ENCODE measurements at places on chromosomes 2 and 18.

GRCh38 chr2:239917125-239917956, 107.8 kb downstream of the NDUFA10 start:
- no peak for DNase-seq

GRCh38 chr18:13011719-13012118, 20.6 kb downstream of the CEP192 start:
- DNase-seq = no peak

- no peak for DNase-seq
These were observed 49.3 kb downstream of the ZNF516 start for GRCh38 chr18:76445741-76446232.

GRCh38 chr2:101795033-101795432, 97.5 kb downstream of the MAP4K4 start:
- no peak for DNase-seq

DNA sequence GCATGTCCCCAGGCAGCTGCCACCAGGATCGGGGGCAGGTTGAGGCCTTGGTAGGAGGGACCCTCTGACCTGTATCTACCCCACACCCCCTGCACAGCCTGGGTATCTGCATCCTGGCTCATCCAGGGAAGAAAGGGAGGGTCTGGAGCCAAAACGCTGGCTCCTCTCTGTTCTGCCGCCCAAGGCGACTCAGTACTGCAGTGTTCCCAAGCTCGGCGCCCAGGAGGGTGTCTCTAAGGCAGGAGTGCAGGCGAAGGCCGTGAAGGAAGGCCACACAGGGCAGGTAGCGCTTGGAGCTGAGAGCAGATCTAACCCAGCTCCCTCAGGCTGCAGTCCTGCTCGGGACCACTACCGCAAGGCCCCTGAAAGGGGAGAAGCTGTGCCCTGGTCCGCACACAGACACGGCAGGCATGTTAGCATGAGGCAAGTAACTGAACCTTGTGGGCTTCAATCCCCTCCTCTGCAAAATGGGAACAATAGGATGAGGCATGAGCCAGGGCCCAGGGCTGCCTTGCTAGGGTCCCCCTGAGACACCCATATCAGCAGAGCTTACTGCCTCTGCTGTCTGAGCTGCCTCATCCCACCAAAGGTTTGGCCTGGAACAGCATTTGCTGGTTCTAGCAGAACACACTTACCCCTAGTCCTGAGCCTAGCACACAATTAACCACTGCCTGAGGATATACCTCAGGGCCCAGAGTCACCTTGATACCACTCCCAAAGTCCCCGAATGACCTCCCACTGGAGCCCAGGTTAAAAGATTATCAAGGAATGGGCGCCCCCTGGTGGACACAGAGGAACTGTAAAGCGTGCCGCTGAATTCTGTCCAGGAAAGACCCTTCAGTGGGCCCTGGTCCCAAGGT, 6.5 kb downstream of the PTMA start:
- no peak for DNase-seq

DNA sequence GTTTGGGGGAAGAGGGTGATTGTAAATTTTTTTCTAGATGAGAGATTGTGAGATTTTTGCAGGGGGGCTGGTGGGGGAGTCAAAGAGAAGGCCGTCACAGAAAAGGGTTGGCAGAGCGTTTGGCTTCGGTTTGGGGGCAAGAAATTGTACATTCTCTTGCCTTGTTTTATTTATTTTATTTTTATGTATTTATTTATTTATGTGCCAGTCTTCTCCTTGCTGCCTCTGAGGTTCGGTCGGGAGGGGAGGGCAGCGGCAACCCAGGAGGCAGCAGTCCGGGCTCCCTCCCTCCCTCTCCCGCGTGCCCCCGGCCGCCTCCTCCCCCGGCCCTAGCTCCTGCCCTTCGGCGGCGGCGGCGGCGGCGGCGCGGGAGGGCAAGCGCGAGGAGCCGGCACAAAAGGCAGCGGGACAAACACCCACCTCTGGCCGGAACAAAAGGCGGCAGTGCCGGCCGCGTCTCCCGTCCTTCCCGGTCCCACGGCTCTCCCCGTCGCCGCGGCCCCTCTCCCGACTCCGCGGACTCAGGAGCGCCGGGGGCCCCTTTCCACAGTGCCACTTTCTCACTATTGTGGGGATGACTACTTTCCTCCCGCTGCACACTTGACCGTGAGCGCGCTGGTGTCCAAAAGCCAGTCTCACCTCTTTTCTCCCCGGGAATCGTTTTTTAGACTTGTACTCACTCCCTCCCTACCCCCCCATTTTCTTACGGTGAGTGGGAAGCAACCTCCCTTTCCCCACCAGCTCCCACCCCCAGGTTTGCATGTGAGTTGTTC, 1.2 kb downstream of the BCL11A start:
- DNase-seq = no peak

GRCh38 chr2:20725782-20726181, 58.8 kb downstream of the GDF7 start:
- no peak for DNase-seq

DNA sequence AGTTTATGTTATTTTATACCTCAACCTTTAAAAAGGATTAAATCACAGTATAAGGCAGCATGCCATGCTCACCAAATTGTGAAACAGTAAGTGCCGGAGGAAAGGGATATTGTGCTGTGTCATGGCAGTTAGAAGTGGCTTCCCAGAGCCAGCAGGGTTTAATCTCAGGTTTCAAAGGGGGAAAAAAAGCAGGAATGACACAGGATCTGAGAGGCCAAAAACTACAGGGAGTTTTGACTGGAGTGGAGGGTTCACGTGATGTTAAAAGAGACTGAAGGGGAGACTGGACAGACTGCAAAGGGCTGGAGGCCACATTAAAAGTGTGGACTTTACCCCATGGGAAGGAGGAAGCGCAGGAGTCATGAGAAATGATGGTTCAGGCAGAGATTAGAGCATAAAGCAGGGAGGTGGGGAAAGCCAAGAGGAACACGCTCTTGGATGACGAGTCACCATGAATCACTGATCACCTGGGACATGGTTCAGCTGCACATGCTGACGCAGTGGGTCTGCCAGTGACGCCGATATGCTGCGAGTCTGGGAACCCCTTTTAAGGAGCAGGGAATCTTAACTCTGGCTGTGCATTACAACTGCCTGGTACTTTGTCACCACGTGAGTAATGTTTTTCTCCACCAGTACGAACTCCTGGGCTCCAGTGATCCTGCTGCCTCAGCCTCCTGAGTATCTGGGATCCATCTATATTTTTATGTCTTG, 6.1 kb downstream of the CHMP1B start:
- peak; percentile 99 for DNase-seq

GRCh38 chr2:145110668-145111356, 590.9 kb upstream of the ZEB2 start:
- no peak for DNase-seq

DNA sequence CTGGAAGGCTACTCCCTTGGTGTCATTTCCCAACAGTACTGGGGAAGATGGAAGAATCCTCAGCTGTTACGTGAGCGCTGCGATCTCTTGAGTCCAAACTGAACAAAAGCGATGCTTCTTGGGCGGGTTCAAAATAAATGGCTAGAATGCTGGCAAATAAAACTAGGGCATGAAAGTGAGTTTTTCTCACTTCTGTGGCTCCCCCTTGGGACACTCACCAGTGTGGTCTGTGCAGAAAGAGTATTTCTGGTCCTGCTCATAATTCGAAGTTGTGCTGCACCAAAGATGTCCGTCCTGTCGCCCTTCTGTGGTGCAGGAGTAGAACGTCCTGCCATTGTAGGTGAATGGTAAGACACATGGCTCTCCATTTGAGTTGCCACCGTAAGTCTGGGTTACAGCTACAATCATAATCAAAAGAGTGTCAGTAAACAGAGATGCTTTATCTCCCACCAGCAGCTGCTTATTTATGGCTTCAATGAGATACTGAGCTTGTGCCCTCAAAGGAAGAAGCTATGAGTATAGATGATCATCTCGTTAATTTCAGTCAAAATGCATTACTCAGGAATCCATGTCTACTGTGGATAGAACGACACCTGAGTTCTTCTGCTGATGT, 11.8 kb downstream of the FN1 start:
- no peak for DNase-seq
